Activated effector memory CD4-positive, alpha-beta T cell treated with Interleukin-2 at 50 U/mL for 16 hours (primary cell): ENCODE measurements at places on chromosomes 11 and 22.

- no peak for DNase-seq
Observed at GRCh38 chr11:64251753-64252002, 348 bp downstream of the PLCB3 start.

DNA sequence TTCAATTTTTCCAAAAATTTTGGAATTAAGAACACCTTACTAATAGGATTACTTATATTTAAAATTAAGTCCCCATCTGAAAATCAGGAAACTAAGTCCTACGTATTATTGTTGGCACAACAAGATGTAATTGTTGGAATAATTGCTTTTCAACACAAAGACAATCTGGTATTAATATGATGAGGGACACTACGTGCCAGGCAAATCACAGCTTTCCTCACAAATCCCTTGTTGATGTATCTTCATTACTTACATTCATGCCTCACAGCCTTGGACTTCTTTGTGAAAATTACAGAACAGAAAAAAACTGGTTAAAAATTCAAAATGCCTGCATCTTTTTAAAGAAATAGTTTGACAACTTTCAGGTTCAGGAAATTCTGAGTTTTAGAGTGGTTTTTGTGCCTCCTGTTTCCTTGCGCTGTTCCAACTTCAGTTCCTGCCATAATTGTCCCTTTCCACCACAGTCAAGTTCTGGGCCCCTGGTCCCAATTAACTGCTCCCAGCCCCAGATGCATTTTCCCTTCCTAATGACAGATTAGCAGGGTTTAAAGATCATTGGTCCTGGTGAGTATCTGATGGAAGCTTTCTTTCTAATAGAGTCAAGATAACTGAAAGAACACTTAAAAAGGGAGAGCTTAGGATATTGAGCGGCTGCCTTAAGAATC lies 23.3 kb upstream of the CCDC34 start:
- no peak for DNase-seq

GRCh38 chr22:19523240-19524169 lies 705 bp downstream of the CLDN5 start:
- no peak for DNase-seq

DNA sequence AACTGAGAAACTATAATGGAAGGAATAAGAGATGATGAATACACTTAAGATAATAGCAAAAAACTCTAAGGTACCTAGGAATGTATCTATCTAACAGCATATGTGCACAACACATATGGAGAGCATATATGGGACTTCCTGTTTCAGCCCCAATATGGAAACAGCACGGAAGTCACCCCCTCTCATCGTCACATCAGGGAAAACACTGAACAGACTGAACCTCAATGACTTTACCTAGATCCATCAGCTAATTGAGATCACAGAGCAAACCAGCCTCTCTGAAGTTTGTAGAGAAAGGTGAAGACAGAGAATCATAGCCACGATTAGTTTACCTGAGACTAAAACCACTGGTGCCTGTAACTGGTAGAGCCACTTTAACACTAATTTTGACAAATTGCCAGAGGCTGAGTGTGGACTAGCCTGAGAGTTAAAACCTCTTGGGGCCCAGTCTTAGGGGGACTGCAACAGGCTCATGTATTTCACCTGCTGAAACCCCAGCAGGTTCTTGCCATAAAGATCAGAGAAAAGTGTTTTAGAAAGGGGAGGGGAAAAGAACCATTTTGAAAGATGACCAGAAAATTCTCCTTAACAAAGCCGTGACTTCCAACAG lies 722.6 kb downstream of the TBC1D22A start:
- no peak for DNase-seq

GRCh38 chr11:31441296-31441695 lies 68.1 kb downstream of the IMMP1L start:
- DNase-seq = no peak

DNA sequence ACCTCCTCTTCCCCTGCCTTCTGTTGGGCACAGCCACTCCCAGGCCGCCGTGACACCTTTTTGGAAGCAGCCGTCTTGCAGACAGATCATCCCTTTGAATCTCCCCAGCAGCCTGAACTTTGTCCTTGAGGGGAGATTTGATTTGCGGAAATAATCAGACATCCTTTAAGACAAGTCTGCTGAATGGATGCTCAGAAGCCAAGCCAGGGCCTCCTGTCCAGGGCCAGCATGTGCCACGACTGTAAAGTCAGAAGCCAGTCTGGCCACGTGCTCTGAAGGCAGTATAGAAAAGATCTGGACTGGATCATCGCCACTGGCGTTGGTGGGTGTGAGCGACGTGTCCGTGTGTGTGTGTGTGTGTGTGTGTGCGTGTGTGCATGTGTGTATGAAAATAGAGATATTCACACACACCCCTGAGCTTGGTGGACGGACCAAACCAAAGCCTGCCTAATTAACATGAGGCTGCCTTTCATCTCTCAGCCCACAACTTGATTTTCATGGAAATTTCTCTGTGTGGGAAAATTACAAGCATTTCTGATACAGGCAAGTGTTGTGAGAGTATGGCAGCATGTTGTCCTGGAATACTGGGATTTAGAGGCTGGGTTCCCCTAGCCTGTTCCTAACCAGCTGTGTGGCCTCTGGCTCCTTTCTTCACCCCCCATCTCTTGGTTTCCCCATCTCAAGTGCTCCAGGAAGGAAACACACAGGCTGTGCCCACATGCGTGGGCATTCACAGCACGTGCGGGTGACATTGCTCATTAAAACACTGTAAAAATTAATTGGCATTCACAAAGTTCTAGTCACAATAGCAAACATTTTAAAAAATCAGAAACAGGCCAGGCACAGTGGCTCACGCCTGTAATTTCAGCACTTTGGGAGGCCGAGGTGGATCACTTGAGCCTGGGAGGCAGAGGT lies 61.8 kb upstream of the WNT7B start:
- DNase-seq = no peak

- DNase-seq = no peak
Observed at GRCh38 chr22:43616645-43617044, 195.5 kb downstream of the EFCAB6 start.

DNA sequence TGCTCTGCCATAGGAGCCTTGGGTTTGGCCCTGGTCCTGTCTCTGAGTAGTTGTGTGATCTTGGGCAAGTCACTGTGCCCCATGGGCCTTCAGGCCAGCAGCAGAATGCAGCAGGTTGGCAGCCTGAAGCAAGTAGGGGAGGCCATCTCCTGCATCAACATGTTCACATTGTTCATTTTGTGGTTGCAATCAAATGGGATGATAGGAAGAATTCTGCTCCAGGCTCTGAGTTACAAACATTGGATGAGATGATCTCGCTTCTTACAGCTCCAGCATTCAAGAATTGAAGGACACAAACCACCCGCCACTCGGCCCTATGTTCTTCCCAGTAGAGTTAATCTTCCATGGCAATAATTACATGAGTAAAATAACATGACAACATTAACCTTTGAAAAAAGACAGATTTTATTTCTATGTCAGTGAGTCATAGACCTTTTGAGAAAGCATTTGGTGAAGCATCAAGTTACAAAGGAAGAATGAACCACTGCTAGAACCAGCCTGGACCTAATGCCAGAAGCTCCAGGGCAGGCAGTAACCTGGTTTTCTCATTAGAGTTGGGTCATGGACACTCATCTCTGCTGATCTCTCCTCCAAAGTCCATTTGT lies 308.3 kb upstream of the NCAM1 start:
- no peak for DNase-seq

DNA sequence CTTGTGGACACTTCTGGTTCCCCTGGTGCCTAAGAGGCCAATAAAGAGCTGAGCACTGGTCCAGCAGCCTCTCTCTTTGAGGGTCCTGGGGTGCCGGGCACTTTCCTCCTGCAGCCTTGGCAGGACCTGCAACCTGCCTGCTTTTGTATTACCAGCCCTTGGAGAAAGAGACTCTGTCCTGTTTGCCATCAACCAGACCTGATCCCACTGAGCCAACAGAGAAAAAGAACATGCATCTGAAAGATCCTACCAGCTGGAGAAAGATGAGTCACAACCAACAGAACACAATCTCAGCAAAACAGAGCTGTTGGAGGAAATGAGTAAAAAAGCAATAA lies 321.0 kb downstream of the DDX10 start:
- no peak for DNase-seq

GRCh38 chr11:98657711-98658110 lies 363.0 kb upstream of the CNTN5 start:
- no peak for DNase-seq
